Activated T-helper 17 cell treated with anti-CD3 and anti-CD28 coated beads, Interleukin-2, amount 50 U/mL, for 72 hours (primary cell): ENCODE measurements at places on chromosomes 1 and 21. TPM values are rescaled to one million over a fixed set of nuclear protein-coding genes. Genes with fewer than 3 reads are reported as not detected.
A peak's percentile ranks its signal among the peaks of the same experiment; 100 is the strongest.

GRCh38 chr1:148388260-148389026 lies 94.7 kb downstream of the PPIAL4G start:
- peak; percentile 97 for ATAC-seq

The CR1 gene
- total RNA-seq, result 0.19 TPM

The OR2AK2 gene
- 0.26 TPM for total RNA-seq

DNA sequence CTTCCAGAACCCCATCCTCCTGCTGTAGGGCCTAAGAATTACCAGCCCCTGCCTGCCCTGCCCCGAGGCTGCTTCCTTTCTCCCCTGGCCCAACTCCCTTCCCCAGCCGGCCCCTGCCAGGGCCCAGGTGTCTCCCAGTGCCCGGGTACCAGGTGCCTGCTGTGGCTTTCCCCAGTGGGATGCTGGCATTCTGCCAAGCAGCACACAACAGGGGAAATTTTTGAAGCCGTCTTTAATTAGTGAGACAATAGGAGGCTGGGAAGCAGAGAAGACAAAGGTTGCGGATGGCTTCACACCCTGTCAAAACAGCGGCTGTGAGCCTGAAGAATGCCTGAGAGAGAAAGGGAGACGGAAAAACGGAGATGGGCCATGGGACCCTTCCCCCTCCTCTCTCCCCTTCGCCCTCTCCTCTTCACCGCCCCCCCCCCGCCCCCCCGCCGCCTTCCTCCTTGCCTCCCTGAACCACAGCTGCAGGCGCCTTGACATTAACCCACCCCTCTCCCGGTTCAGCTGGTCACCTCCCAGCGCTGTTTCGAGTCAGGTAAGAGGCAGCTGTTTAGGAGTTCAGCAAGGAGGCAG lies 33.6 kb downstream of the LRRN2 start:
- ATAC-seq, result no peak

DNA sequence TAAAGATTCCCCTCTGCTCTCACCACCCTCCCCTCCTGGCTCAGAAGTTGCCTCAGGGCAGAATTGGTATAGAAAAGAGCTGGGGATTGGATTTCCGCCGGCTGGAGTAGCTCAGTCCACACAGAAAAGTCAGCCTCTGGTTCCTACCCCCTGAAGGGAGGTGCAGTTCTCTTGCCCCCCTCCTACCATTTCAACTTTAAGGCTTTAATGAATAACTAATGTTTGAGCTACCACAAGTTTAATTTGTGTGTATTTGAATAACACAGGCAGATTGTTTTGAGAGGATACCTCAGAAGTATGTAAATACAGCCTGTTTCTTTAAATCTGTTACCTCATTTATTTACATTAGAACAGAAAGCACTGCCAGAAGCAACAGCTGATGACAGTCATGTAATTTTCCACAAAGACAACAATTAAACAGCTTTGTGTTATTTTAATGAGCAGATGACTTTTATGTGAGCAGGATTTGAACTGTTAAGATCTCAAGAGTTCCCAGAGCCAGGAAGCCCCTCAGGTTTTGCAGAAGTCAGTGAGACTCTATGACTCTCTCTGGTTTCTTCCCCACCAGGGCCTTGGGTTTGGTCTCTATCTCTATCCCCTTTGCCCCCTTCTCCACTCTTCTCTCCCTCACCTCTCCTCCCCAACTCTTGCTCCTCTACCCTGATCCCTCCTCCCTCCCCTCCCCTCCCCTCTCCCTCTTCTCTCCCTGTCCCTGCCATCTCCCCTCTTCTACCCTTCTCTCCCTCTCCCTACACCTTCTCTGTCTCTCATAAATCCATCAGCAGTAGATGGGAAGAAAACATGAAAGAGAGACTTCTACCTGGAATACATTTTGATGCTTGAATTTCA lies 26.3 kb downstream of the DUSP10 start:
- ATAC-seq, result no peak

DNA sequence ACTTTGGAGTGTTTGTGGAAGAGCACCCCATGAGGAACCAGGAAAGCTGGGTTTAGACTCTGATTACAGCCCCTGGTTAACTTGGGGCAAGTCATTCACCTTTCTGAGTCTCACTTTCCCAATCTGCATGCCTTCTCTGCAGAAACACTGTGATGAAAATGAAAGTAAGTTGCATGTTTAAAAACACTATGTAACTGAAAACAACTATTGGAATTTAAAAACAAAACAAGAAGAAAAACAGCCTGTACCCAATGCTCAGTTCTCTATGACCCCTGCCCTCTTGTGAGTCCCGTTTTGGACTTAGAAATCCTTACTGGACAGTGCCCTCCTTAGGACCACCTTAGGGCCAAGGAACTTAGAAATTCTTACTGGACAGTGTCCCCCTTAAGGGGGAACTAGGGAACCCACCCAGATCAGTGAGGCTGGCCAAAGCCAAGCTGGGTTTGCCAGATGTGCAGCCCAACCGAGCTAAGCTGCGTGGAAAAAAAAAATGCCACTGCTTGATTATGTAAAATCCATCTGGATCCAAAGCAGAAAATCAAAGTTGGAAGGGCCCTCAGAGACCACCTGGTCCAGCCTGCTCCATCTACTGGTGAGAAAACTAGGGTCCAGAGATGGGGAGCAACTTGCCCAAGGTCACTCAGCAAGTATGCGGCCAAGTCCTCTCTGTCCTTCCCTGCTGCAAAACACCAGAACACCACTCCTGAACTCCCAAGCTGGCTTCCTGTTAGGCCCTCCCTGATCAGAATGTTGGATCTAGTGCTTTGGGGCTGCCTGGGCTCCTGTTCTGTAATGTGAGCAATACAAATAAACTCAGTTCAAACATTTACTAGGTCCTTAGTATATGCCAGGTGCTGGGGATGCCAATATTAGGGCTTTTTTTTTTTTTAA lies 77.7 kb downstream of the MRPL37 start:
- ATAC-seq, result peak; percentile 46

- ATAC-seq, result no peak
Measured at GRCh38 chr1:64748222-64748621, 3.3 kb downstream of the RAVER2 start.

The ANKRD65 gene
- total RNA-seq, result not detected

DNA sequence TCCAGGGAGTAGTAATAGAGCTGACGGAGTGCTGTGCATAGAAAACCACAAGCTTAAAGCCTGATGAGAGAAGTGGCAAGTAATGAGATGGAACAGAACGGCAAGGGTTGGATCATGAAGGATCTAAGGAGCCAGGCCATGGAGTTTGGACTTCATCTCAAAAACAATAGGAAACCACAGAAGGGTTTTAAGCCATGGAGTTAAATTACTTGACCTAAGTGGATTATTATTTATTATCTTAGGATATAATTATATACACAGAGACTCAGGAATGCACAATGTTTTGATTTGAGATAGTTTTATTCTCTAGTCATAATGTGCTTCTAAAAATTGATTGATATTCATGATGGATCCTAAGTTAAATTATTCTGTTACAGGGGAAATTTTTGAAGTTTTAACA lies 242.4 kb downstream of the PLPP3 start:
- no peak for ATAC-seq

- ATAC-seq, result no peak
Measured at GRCh38 chr1:80349218-80349617, 1342.7 kb upstream of the ADGRL4 start.

GRCh38 chr1:14136152-14136763 lies 436.3 kb downstream of the PRDM2 start:
- no peak for ATAC-seq

GRCh38 chr21:28272272-28272992 lies 720.2 kb downstream of the LTN1 start:
- ATAC-seq, result no peak

- no peak for ATAC-seq
Measured at GRCh38 chr1:207313131-207313530, 8.3 kb upstream of the CD55 start.

The KIAA1614 gene
- 0.04 TPM for total RNA-seq

DNA sequence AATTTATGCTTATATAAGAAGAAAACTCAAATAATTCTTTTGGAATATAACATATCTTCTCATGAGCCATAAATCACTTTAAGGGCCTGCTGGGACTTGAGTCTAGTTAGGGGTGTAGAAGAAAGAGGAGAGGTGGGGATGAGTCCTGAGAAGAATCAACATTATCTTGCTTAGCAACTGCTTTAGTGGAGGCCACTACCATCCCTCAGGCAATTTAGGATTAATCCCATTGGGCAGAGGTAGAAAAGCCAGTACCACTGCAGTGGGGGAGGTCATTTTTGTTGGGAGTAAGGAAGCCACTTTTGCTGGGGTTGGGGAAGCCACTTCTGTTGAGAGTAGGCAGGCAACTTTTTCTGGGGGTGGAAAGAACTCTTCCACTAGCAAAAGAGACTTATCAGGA lies 47.7 kb downstream of the SLC2A1 start:
- no peak for ATAC-seq

GRCh38 chr1:115729756-115730155 lies 38.8 kb downstream of the CASQ2 start:
- no peak for ATAC-seq

The BLACAT1 gene
- total RNA-seq, result 0.61 TPM

The HOOK1 gene
- 10.3 TPM for total RNA-seq

GRCh38 chr1:226679853-226680516 lies 59.1 kb downstream of the ITPKB start:
- peak; percentile 48 for ATAC-seq

DNA sequence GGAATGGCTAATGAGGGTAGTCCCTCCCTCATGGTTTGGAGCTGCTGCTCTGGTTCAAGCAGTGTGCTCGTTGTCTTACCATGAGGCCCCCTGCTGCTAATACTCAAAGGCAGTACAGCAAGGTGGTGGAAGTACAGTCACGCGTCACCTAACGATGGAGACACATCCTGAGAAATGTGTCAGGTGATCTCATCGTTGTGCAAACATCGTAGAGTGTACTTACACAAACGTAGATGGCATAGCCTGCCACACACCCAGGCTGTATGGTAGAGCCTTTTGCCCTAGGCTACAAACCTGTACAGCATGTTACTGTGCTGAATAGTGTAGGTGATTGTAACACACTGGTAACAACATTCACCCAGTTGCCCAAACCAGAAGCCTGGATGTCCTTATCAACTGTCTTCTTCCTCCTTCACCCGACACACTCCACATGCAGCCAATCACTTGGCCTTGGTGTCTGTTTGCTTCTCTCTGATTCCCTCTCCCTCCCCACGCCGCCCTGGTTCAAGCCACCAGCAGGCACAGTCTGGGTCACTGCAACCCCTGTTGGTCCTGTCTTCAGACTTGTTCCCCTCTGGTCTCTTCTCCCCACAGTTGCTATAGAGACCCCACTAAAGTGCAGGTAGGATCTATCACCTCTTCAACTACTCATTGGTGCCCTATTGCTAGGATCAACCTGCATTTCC lies 6.0 kb upstream of the KCNA2 start:
- no peak for ATAC-seq

- ATAC-seq, result no peak
Measured at GRCh38 chr1:209790286-209791193, 6.2 kb upstream of the C1orf74 start.

DNA sequence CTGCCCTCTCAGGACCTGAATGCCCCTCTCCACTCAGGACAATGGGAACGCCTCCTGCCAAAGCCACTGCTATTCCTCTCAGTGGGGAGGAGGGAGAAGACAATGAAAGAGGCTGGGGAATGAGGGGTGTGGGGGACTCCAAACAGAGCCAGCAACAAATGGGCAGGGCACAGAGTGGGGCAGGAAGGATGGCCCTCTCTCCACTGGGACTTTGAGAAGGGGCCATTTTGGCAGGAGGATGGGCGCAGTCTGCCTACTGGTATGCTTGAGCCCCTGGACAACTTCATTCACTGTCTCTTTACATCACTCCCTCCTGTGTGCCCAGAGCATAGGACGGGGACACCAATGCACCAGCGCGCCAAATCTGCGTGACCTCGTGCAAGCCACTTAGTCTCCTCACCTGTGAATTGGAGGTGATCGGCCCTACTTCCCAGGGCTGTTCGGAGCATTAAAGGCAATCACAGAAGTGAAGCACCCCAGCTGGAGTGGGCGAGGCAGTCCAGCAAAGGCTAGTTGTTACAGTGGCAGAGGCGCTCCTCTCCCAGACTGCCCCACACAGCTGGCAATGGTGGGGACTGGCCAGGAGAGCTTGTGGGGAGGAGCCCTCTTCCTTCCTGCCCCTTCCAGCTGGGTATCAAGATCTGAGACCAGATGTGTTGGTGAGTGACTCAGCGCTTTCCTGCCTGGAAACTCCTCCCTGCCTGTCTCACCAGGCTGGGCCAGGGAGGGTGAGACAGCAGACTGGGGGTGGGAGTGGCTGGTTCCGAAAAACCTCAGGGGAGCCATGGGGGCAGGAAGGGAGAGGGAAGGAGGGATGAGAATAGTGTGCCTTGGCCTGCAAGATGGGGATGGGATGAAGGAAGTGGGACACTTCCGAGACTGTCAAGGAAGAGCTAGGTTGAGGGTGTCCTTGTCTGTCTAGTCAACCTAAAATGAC lies 22.4 kb upstream of the SYNC start:
- ATAC-seq, result peak; percentile 76

GRCh38 chr1:94611681-94612475 lies 70.3 kb upstream of the F3 start:
- ATAC-seq, result no peak

DNA sequence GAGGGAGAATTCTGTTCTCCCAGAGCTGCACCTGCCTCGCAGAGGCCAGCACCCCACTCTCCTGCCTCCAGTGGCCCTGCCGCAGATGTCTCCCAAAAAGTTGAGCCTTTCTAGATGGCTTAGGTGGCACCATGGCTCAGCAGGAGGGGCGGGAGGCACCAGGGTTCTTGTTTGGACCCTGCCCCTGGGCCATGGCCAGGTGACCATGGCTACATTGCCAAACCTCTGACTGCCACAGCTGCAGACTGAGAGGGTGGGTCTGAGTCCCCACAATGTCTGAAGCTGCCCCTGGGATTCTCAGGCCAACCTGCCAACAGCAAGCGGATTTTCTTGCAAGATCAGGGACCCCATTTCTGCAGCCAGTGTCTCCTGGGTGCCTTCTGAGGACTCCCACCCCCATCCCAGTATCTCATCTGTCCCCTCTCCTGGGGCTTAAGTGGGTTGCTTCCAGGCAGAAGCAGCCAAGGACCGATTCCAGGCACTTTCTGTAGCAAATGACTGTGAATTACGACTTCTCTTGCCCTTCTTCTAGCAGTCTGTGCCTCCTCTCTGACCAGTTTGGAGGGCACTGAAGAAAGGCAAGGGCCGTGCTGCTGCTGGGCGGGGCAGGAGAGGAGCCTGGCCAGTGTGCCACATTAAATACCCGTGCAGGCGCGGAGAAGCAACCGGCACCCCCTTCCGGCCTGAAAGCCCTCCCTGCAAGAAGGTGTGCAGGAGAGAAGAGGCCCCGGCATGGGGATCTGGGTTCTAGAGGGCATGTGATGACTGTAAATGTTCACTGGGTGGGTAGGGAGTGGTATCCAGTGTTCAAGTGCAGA lies 22.5 kb downstream of the SESN2 start:
- no peak for ATAC-seq

GRCh38 chr1:58979086-58979485 lies 195.2 kb upstream of the JUN start:
- no peak for ATAC-seq

GRCh38 chr21:46457801-46458314 lies 833 bp upstream of the DIP2A start:
- ATAC-seq, result peak; percentile 33
